ENCODE measurements at places on chromosomes 6 and 20.

- no peak for DNase-seq
These were observed 35.3 kb downstream of the VSTM2L start for GRCh38 chr20:37938181-37938750.

- peak; percentile 62 for DNase-seq
These were observed at the start of gene KATNA1 for GRCh38 chr6:149648148-149649145. Gene KATNA1 (minus strand): TSS chr6:149648714. CDS start chr6:149638547, 10,167 bp downstream.

- DNase-seq, result no peak
These were observed 4.5 kb upstream of the TAF8 start for GRCh38 chr6:42045538-42046460.

- no peak for DNase-seq
These were observed 435.3 kb downstream of the CDKAL1 start for GRCh38 chr6:20969551-20969950.

GRCh38 chr20:1955217-1955616, 38.6 kb downstream of the PDYN start:
- no peak for DNase-seq

GRCh38 chr6:110491644-110492317, 15.4 kb upstream of the SLC22A16 start:
- DNase-seq, result no peak

- no peak for DNase-seq
These were observed 987 bp downstream of the TMEM181 start for GRCh38 chr6:158560836-158561320.

DNA sequence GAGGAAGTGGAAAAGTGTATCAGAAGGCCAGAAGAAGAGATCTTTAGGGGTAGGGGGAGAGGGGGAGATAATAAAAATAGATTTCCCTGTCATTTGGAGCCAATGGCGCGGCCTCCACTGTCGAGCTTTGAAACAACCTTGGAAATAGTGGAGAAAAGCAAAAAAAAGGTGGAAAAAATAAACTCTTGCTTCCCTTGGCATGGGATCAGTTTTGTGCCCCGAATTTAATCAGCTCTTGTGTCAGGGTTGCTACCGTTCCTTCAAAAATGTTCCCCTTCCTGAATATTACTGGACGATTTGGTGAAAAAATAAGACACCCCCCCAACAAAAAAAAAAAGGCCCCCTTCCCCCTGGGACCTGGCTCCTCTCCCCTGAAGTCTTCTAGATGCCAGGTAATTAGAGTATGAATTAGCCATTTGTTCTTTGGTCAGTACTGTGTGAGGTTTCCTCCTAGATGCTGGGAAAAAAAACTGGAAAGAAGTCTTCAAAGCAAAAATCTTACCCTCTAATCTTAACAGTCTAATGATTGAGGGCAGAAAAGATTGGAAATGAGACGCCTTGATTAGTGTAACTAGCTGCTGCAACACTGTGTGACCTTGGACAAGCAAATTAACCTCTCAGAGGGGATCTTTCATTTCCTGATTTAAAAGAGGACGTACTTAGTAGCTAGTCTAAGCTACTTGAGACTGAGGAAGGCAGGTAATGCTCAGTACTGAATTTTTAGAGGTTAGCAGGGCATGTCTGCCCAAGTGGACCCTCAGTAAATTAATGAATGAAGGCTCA, 872 bp upstream of the RBM39 start:
- no peak for DNase-seq

- no peak for DNase-seq
These were observed 10.5 kb downstream of the RALY start for GRCh38 chr20:34004227-34004626.

DNA sequence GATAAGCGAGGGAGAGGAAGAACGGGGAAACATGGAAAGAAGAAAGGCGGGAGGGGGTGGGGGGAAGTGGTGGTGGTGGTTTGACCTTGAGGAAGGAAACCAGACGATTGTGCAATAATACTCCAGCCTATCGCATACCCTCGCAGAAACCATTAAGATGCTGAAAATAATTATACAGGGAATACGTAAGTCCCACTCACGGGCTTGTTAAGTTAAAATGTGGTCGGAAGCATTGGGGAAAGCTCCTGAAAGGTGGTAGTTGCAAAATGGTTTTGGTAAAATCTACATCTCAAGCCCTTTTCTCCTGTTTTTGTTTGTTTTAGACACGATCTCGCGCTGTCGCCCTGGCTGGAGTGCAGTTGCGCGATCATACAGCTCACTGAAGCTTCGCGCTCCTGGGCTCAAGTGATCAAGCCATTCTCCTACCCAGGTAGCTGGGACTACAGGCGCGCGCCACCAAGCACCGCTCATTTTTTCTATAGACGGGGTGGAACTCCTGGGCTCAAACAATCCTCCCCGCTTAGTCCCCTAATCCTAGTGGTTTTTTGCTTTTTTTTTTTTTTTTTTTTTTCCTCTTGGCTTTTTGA, 128.9 kb upstream of the ZNF184 start:
- no peak for DNase-seq

GRCh38 chr6:168071620-168072019, 7.4 kb downstream of the FRMD1 start:
- DNase-seq, result no peak
